ENCODE measurements at places on chromosomes 13 and 19. TPM values are rescaled to one million over a fixed set of nuclear protein-coding genes. Genes with fewer than 3 reads are reported as not detected.

- peaks cover 19% of the 10 kb centered on the region for H3K4me1 ChIP-seq
- H3K27me3 ChIP-seq = no peaks in the 10 kb centered on the region
- no peak overlapping the region for H3K4me3 ChIP-seq
- no peak overlapping the region for H3K27ac ChIP-seq
- DNase-seq = no peak
Measured at GRCh38 chr13:33434676-33435075, 149.1 kb upstream of the STARD13 start.

The YIPF2 gene
- 63.7 TPM for total RNA-seq

DNA sequence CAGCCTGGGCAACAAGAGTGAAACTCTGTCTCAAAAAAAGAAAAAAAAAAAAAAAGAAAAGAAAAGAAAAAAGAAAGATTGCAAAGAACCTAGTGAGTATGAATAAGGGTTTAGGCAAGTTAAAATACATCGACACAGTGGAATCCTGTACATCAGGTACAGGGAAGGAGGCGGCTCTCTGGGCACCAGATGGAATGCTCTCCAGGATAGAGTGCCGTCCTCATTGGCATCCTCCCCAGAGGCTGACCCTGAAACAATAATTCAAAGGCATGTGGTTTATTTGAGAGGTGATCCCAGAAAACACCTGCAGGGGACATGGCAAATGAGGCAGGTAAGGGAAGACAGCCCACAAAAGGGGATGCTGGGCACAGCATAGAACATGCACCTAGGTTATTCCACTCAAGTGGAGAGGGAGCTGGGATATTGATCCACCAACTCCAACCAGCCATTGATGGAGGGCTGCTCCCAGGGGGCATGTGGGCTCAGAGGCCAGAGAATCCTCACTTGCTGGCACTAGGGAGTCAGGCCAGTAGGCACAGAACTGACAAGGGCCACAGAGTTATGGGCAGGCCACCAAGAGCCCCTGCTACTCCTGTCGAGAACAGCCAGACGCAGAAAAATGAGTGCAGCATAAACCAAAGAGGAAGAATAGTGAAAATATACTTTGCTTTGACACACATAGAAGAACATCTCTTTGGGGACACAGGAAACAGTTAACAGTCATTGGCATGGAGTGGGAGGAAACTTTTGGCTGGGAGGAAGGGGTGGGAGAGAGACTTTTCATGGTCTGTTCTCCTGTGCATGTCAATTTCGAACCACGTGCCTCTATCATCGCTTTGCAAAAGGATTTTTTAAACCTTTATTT is 4.2 kb downstream of the TSPAN16 start:
- H3K36me3 ChIP-seq = no peaks in the 10 kb centered on the region
- no peaks in the 10 kb centered on the region for H3K27me3 ChIP-seq
- H3K27ac ChIP-seq = no peak overlapping the region
- H3K4me3 ChIP-seq = no peak overlapping the region

The SERP2 gene
- total RNA-seq = 3.4 TPM

- H3K36me3 ChIP-seq = peaks cover 34% of the 10 kb centered on the region
- H3K27ac ChIP-seq = no peak overlapping the region
- H3K4me1 ChIP-seq = peaks cover 18% of the 10 kb centered on the region
- peak; percentile 83 for DNase-seq
Measured at GRCh38 chr19:34430738-34431625, 2.8 kb downstream of the UBA2 start.

- no peaks in the 10 kb centered on the region for H3K36me3 ChIP-seq
- H3K4me3 ChIP-seq = no peak overlapping the region
- DNase-seq = no peak
- no peaks in the 10 kb centered on the region for H3K27me3 ChIP-seq
- H3K27ac ChIP-seq = no peak overlapping the region
Measured at GRCh38 chr13:105971738-105972137, 563.7 kb downstream of the EFNB2 start.

DNA sequence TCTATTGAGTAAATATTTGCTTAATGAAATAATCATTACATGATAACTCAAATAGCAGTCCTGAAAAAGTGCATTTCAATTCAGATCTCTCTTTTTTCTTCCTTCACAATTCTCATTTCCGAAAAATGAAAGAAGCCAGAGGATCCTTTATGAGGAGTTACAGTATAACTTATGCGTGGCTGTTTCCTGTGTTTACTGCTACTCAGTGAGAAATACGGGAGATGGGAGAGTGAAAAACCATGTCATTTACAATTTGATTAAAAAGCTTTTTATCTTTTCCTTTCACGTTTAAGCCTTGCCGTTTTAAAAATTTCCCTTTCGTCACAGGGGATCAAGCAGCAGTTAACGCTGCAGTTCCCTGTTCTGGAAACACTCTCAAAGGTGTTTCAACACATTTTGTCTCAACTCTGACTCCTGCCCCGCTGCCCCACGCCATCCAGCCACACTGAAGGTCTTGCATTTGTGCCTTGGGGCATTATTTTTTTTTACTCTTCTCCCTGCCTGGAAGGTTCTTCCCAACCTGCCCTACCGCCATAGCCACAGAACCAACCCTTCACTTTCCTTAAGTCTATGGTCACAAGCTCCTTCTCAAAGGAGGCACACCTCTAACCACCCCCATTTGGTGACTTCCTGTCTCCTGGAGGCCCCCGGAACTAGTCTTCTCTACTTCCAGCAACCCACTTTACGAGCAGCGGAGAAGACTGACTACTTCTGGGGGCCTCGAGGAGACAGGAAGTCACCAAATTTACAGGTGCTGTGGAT is 17.0 kb downstream of the KL start:
- H3K36me3 ChIP-seq = no peaks in the 10 kb centered on the region
- H3K4me1 ChIP-seq = peaks cover 4% of the 10 kb centered on the region
- no peaks in the 10 kb centered on the region for H3K27me3 ChIP-seq

The KIR3DL3 gene
- not detected for total RNA-seq

The ZIM2 gene
- not detected for total RNA-seq

Measured in GM23338 (cell line).